ENCODE measurements at places on chromosomes 4 and X.

GRCh38 chrX:47235691-47236103, 2.9 kb downstream of the USP11 start:
- no peak for DNase-seq

DNA sequence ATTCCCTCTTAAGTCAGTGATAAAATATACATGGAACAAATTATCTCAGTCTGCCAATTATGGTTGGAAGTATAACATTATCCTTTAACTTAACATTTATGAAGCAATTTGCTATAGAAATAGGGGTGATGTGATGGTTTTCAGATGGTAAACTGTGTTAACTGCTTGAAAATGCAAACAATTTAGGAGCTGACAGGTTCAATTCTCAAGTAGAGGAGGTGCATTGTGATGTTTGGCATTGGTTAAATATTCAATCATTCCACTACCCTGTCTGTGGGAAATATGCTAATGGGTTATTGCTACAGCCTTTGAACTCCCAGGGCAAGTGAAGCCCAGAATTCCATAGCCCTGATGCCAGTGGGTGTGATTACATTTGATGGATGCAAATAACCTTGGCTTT, 243.4 kb upstream of the GK2 start:
- no peak for DNase-seq

GRCh38 chr4:101651778-101652177, 138.8 kb upstream of the BANK1 start:
- DNase-seq: no peak

GRCh38 chrX:7414753-7415152, 266.8 kb upstream of the PUDP start:
- DNase-seq: no peak

DNA sequence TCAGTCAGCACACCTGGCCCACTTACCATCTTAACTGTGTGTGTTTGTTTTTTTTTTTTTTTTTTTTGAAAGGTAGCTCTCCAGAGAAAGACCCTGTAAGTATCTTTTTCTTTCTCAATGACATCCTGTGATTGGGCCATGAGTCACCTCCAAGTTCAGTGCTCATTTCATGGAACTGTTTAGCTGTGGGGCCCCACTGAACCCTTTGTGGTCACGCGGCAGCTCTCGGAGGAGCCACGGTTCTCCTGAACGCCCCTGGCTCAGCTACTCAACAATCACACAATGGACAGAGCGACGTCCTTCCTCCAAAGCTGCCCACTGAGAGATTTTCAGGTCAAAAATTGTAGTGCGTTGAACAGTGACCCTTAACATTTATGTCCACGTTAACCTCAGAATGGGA, 14.2 kb upstream of the IL3RA start:
- no peak for DNase-seq

- no peak for DNase-seq
Measured at GRCh38 chr4:109953556-109953955, 40.9 kb downstream of the EGF start.

DNA sequence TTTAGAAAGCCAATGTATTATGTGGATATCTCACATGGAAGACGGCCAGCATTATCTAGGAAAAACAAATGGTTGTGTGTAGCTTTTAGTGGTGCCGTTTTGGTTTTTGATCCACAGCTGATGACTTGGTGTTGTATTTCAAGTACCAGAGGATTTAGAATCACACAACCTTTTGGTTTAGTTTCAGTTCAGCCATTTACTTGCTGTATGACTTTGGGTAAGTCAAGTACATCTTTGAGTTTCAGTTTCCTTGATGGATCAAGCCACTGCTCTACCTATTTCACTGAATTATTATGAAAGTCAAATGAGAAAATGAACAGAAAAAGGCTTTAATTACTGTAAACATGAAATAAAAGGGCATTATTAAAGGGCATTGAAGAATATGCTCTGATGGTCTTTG, 205.6 kb downstream of the ZIC3 start:
- no peak for DNase-seq

All from HFF-Myc (cell line).